ENCODE measurements at places on chromosomes 1 and 21.

DNA sequence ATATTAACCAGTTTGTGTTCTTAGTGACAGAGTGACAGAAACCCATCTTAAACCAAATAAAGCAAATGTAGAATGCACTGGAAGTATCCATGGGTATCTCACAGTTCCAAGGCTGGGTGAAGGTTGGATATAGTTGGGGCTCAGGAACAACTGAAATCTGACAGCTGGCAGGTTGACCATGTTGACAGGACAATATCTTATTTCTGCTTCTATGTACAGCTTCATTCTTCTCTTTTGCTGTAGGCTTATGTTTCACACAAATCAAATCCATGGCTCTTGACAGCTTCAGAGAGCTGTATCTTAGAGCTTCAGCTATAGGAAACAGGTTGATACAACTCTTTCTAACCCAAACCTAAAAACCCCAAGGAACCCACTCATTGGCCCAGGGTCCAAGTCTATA is 34.3 kb upstream of the FGGY start:
- DNase-seq: no peak

DNA sequence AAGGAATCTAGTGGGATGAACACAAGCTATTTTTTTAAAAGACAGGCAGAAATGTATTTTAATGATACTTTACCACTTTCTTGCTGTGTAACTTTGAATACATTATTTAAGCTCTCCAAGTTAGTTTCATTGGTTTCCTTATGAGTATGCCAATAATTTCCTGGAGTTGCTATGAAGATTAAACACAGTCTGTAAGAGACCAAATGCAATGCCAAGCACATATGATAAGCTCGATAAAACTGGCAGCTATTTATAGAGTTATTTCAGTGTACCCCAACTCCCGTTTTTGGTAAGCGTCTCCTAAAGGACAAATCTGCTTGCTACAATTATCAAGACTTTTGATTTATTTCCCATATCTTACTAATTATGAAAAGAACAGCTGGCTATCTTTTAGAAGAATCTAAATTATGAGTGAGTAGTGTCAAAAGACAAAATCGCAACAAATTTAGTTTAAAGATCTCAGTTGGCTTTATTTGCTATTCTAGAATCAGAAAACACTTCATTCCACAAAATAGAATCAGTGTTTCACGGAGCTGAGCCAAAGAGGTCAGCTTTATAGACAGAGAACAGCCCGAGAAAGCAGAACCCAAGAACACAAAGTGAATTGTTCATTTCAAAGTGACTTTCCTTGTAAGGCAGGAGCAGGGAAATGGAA is 7.2 kb upstream of the MAP10 start:
- DNase-seq: no peak

GRCh38 chr1:202605515-202605914 is 104.7 kb downstream of the SYT2 start:
- DNase-seq: no peak

GRCh38 chr1:158071138-158071537 is 77.7 kb downstream of the KIRREL1 start:
- DNase-seq: no peak

Measured in activated CD8-positive, alpha-beta memory T cell treated with anti-CD3 and anti-CD28 coated beads for 4 hours (primary cell).